ENCODE measurements at places on chromosomes 2 and 18.

DNA sequence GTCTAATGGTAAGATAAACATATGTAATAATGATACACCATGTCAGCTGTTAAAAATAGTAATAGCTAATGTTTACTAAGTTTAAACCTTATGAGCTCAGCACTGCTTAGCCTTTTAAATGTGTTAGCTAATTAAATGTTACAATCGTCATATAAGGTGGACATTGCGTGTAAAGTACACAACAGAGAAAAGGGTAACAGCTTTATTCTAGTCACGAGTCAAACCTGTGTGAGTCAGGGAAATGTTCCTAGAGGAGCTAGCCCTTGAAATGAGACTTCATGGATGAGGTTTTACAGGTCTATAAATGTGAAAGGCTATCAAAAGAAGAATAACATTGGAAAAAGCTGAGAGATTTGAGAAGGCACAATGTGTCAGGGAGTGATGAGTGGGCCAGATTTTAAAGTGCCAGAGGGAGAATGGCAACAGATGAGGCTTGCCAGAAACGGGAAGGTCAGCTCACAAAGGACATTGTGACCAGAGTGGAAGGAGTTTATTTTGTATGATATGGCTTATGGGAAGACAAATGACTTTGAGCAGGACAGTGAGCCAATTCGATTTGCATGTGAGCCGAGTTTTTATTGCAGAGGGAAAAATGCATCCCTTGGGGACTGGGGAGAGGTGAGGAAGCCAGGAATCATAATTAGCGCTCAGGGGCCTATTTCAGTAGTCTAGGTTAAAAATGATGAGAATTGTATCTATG lies 276.3 kb downstream of the CTNNA2 start:
- DNase-seq = no peak

- no peak for DNase-seq
Observed at GRCh38 chr2:38026846-38027245, 49.1 kb downstream of the CYP1B1 start.

GRCh38 chr18:50987261-50987660 lies 19.4 kb downstream of the ELAC1 start:
- DNase-seq = no peak

- DNase-seq = no peak
Observed at GRCh38 chr2:159044804-159045286, 76.4 kb downstream of the TANC1 start.

DNA sequence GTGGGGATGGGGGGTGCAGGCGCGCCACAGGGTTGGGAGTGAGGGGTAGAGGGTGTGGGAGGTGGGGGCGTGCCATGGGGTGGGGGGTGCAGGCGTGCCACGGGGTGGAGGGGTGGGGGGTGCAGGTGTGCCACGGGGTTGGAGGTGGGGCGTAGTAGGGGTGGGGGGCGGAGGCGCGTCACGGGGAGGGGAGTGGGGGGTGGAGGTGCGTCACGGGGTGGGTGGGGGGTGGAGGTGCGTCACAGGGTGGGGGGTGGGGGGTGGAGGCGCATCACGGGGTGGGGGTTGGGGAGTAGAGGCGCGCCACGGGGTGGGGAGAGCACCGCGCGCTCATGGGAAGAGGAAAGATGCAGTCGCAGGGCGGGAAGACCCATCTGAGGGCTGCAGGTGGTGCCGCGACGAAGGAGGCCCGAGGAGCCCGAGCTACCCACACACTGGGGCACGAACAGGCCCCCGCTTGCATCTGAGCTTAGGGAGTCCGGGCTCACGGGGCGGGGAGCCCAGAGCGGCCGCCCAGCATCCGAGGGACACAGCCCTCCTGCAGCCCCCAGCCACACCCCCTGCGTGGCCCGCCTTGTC lies 37.5 kb downstream of the SNED1 start:
- DNase-seq = no peak

DNA sequence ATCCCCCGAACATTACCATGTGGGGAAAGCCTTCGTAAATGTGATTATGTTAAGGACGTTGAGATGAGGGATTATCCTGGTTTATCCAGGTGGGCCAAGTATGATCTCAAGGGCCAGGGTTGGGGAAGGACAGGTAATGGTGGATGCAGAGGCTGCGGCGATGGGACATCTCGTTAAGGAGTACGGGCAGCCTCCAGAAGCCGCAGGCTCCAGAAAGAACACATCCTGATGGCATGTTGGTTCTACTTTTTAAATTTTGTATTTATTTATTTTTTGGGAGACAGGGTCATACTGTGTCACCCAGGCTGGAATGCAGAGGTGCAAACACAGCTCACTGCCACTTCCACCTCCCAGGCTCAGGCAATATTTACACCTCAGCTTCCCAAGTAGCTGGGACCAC lies 86.2 kb upstream of the RAB6C start:
- DNase-seq = no peak

DNA sequence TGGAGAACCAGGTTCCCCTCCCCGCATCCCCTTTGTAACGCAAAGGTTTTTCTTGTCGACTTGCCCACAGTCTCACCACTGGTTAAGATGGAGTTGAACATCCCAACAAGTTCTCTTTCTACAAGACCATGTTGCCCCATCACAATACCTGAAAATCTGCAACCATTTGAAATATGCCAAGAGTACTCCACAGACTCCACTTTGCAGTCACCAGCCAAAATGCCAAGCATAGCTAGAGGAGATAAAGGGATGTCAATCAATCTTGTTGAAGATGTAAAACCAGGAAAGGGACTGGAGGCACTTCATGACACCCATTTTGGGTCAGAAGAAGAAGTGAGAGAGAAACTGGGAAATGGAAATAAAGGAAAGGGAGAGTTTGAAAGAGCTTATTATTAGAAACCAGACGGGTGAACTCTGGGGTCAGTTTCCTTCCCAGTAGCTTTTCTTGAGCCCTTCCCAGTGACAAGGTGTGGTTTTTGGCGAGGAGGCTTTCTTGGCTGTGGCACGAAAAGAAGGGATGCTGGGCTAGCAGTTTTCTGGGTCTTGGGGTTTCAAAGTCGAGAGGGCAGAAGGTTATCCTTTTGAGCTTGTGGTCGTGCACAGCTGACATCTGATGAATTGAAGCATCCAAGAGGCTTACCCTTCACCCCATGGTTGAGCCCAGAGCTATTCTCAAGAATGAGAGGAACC lies 79.3 kb downstream of the ACAA2 start:
- no peak for DNase-seq

DNA sequence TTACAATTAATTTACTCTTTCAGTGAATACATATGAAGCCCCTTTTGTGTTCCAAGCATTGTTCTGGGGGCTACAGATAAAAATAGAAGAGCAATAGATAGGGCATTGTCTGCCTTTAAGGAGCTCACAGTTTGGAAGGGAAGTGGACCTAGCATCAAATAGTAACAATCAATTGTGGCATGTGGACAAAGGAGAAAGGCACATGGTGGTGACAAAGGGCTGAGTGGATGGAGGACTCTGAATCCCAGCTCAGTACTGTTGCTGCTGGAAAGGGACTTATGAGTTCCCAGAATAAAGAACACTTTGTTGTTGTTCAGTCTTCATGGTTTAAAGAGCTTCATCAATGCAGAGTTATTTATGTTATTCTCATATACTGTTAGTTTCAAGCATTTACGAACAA lies 217.7 kb downstream of the HRH4 start:
- no peak for DNase-seq

- DNase-seq = no peak
Observed at GRCh38 chr2:239216614-239217273, 184.1 kb downstream of the HDAC4 start.

- DNase-seq = no peak
Observed at GRCh38 chr2:111622859-111623258, 261.1 kb downstream of the ANAPC1 start.

DNA sequence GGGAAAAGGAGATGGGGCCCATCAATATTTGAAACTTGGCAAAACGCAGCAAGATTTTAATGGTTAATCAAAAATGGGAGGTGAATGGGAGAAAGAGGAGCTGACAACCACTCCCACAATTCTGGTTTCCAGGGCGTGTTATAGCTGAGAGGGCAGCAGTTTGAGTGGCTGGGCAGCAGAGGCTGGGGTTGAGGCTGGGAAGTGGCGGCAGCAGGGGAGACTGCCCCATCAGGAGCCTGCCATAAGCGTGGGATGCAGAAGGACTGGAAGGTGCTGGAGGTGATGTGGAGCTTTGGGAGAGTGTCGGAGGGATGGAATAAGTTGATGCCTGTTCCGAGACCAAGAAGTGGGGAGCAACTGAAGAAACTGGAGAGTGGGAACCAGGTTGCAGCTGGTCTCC lies 48.9 kb upstream of the SH3RF3 start:
- no peak for DNase-seq

GRCh38 chr2:164735309-164735919 lies 106.2 kb downstream of the COBLL1 start:
- no peak for DNase-seq

DNA sequence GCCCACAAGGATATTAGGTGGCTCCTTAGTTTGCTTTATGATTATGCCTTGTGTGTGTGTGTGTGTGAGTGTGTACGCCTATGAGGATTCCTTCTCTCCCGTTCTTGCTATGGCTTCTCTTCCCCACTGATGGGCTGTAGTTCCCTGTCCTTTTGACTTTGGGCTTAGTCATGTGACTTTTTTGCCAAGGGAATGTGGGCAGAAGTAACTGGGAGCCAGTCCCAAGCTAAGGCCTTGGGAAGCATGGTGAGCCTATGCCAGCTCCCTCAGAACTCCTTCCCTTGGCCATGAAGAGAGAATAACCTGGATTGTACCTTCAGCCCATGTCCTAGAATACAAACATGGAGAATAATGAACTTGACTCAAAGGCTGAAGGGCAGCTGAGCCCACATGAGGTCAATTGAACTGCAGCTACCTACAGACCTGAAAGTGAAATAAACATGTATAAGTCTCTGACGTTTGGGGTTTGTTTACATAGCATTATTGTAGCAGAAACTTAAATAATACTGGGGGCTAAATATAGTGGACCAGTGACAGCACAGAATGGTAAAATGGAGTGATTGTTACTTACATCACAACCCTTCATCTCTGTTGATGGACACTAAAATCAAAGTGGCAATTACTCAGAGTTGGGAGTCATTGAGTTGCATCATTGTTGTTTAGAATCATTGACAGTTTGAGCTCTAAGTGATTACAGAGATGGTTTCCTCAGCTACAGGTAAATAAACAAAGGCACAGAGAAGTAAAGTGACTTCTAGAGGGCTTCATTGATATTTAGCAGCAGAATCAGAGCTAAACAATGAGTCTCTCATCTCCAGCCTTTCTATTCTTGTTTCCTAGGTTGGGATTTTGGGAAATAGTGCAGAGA lies 15.3 kb upstream of the IL36G start:
- DNase-seq = no peak

GRCh38 chr2:64972876-64973275 lies 16.3 kb upstream of the SLC1A4 start:
- DNase-seq = no peak

DNA sequence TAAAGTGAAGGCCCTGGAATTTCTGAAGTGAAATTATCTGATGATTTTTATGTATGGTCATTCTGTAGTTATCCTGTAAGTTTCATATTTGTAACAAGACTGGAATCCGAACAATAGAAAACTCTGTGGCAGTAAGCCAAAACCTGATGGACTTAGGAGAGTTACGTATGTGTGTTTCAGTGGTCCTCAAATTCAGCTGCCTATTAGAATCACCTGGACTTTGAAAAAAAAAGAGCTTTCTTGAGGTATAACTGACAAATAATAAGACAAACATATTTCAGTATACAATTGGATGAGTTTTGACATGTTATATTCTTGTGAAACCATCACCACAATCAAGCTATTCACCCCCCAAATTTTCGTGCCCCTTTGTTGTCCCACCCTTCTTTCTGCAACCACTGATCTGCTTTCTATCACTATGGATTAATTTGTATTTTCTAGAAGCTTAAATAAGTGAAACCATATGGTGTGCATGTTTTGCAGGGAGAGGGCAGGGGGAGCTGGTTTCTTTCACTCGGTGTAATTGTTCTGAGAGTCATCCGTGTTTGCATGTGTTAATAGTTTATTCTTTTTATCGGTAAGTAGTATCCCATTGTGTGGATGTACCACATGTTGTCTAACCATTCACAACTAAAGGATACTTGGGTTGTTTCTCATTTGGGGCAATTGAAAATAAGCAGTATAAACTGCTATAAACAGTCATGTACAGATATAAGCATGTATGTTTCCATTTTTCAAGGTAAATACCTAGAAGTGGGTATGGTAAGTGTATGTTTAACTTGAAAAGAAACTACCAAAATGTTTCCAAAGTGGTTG lies 50.2 kb upstream of the EML4 start:
- DNase-seq = no peak

DNA sequence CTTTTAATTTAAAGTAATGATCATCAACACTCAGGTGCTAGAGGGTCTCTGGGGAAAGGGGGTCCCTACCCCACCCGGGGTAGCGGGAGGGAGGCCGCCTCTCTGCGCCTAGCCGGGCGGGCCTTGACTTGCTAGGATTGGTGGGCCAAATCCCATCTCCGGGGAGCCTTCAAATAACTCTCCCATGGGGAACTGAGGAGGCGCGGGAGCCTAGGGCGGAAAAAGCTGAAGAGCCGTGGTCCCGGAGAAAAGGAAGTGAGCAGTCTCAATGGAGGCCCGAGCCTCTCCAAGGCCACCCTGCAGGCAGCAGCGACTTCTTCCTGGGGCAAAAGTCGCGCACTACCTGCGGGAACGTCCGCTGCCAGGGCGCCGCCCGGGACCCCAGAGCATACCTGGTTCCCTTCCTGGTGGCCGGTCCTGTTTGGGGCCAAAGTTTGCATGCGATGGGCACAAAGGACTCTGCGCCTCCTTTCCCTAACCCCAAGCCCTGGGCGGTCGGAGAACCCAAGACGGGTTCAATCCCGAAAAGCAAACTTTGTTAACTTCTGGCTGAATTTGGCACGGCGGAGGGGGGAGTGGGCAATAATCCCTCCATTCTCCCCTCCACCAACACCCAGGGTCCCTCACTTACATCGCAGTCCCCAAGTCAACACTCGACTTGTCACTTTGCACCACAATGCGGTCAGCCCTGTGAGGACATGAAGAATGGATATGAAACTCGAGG lies 13.6 kb downstream of the EN1 start:
- DNase-seq = no peak

GRCh38 chr2:8448824-8449556 lies 232.9 kb upstream of the ID2 start:
- no peak for DNase-seq

- DNase-seq = no peak
Observed at GRCh38 chr2:102083393-102083703, 59.2 kb upstream of the IL1R1 start.

DNA sequence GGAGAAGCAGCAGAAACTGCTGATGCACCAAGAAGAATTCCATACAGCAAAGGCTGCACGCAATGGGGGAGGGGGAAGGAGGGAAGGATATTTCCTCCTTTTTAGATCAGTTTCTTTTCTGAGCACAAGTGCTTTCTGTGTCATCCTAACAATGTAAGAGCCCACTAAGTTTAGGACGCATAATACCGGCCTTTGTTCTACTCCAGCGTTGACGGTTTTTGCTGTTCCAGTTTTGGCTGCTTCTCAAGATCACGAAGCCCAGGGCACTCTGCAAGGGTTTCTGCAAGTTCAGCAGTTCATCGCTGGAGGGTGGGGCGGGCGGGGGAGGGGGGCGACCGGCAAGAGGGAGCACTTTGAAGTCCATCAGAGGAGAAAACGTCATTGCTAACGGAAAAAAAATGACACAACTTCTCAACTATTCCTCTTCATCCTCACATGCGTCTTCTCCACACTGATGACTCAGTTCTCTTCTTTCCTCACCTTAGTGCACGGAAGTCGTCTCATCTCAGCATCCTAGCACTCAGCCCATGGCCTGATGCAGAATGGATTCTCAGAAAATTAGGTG lies 8.7 kb downstream of the FAM178B start:
- no peak for DNase-seq

All from activated CD4-positive, CD25-positive, alpha-beta regulatory T cell (primary cell).